ENCODE measurements at places on chromosomes 3 and 15.

DNA sequence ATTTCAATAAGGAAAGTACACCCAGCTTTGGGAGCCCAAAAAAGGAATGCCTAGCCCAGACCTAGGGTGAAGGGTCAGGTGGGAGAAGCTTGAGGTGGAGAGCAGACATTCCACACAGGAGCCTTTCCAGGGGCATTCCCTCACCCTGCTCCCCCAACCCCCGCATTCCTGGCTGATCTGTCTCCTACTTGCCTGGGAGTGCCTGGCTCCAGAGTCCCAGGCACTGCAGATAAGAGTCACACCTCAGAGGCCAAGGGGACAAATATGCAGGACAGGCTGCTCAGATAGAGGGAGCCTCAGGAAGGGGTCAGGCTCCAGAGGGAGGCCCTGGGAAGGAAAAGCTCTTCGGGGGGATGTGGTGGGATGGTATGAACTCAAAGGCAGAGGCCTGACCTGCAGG, 20.8 kb upstream of the HCN4 start:
- no peak for DNase-seq

DNA sequence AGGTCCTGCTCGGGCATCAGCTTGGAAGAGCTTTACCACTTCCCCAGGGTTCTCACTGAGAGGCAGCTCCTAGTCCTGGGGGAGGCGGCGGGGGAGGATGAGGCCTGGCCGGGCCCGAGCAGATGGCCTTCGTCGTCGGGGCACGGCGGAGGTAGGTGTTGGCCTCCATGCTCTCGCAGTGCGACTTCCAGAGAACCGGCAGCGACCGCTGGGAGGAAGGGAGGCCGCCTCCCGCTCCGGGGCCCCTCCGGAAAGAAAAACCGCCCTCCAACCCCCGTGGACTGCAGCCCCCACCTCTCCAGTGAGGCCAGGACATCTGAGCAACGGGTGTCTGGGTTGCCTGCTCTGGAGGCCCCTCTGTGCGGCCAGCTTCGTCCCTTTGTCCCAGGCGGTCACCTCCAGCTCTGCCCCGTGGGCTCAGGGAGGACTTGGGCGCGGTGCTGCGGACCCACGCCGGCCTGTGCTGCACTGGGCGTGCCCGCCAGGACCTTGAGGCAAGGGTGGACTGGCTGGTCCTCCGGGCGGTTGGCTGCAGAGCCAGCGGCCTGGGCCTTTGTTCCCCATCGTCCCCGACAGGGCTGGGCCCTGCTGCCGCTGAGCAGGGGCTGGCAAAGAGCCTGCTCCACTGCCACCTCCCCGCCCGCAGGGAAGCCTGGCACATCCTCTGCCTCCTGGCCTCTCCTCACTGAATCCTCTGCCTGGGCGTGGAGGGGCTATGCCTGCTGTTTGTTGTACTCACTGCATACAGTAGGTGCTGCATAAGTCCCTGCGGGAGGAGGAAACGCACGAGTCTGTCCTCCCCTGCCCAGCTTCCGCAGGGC, 13.6 kb upstream of the GP9 start:
- DNase-seq: no peak

- DNase-seq: no peak
Observed at GRCh38 chr3:39224288-39224687, 31.9 kb upstream of the XIRP1 start.

DNA sequence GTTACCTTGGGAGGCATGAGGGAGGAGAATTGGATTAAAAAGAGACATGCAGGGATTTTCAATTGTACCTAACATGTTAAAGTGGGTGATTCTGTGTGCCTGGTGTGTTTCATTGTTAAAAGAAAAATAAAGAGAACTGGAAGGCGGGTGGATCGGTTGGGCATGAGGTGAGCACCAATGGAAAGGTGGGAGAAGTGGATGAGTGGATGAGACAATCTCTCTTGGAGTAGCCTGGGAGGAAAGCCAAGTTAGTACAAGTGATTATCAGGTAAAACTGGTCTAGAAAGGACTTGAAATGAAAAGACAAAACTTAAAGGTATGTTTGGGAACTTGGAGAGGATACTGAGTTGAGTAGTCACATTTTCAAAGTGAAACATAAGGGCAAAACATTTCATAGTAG, 12.1 kb downstream of the VEPH1 start:
- DNase-seq: no peak

DNA sequence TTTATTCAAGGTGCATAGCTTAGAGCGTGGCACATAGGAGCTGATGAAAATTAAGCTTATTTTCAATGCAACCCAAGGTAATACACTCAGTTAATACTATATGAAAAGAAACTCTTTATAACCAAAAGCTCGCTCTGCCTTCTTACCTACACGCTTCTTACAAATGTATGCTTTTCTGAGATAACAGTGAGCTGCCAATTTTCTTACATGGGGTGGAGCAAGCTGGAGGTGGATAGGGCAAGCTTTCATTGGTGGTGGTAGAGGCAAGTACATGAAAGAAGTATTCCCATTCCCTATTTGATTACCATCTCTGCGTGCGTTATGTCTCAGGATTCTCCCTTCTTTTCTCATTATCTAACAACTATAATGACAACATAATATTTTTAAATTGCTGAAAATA, 8.9 kb downstream of the DZIP3 start:
- DNase-seq: no peak

DNA sequence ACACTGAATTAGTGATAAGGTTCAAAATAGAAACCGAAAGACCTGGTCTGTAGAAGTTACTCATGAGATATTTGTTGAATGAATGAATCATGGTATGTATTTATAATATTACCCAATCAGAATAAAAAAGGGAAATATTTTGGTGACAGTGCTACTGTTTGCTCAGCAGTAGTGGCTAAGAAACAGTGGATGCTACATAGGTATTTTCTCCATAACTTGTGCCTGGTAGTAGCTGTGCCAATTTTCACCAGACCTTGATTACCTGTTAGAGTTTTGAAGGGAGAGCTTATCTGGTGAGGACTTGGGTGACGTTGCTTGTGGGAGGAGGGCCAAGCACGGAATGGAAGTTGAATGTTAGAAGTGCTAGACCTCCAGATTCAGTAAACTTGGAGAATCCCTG, 14.3 kb downstream of the LIMD1 start:
- no peak for DNase-seq

GRCh38 chr3:17542591-17542990, 199.8 kb downstream of the TBC1D5 start:
- DNase-seq: no peak

- DNase-seq: no peak
Observed at GRCh38 chr15:31448635-31448979, 122.0 kb downstream of the KLF13 start.

DNA sequence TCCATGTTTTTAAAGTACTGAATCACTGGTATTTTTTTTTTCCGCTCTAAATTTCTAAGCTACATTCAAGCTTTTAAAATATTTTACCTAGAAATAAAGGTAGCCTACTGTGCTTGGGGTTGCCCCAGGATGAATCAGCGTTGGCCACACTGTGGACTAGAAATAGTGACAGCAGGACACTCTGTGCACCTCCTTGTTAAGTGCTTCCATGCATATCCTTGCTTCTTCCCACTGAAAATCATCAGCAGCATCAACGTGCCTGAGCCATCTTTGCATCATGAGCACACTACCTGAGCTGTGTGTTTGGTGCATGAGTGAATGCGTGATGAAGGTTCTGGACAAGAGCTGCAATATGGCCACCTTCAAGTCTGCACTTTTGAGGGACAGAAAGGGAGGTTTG, 142.0 kb upstream of the SLC2A2 start:
- DNase-seq: no peak

- DNase-seq: no peak
Observed at GRCh38 chr15:33091983-33092693, 102.4 kb downstream of the FMN1 start.

GRCh38 chr15:98266295-98266694, 305.8 kb downstream of the ARRDC4 start:
- DNase-seq: no peak

DNA sequence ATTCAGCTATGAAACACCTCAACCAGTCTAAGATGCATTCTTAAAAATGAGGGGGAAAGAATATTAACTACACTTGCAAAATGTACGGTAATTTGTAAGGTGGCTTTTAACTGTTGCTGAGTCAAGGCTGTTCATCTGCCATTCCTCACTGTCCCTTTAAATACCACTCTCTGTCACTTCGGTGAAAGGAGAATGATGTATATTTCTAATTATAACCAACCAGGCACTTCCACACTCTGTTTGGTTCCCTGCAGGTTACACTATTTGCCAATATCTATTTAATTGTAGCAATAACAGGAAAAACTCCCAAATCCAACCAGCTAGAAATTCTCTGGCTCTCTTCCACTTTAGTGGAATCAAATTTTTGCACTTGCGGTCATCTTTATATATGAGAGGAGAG, 70.5 kb upstream of the SLCO3A1 start:
- no peak for DNase-seq

- no peak for DNase-seq
Observed at GRCh38 chr3:21944251-21944650, 193.2 kb upstream of the ZNF385D start.

- DNase-seq: no peak
Observed at GRCh38 chr3:31895471-31895870, 85.6 kb downstream of the OSBPL10 start.

DNA sequence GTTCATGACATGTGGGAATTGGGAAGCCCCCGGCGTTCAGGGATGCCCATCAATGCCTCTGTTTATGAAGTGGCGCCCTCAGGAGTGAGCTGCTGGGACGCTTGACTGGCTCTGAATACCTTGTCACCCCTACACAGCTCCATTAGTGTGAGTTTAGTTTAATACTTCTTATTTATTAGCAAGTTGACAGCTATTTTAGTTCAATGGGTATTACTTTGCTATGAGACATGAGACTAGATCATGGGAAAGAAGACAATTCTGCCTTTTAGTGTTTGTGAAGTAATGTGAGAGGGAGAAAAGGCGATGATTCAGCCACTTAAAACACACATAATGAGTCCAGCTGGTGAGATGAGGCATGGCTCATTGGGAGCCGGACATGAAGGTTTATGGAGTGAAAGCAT, 678.5 kb downstream of the NR2F2 start:
- no peak for DNase-seq

- DNase-seq: no peak
Observed at GRCh38 chr15:54514601-54515000, 536.4 kb downstream of the UNC13C start.

DNA sequence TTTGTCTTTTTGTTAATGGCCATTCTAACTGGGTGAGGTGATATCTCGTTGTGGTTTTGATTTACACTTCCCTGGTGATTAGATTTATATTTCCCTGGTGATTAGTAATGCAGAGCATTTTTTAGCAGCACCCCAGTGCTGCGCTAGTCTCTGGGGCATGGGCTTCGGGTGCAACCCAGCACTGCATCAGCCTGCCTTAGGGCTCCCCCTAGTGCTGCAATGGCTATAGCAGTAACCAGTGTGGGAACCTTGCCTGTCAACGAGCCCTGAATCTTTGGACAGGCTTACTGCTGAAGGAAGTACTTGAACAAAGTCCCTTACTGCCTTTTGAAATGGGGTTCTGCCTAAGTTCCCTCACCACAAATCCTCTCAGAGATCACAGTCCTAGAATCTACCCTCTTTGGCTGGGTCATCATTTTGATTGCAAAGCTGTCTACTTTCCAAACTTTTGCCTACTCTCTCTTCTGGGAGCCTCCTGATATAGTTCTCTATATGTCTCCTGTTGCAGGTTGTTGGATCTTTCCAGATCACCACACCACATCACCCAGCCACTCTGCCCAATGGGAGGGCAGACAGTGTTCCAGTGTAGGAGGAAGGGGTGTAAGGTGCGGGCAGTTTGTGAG, 79.2 kb upstream of the CCNL1 start:
- DNase-seq: peak; percentile 89

DNA sequence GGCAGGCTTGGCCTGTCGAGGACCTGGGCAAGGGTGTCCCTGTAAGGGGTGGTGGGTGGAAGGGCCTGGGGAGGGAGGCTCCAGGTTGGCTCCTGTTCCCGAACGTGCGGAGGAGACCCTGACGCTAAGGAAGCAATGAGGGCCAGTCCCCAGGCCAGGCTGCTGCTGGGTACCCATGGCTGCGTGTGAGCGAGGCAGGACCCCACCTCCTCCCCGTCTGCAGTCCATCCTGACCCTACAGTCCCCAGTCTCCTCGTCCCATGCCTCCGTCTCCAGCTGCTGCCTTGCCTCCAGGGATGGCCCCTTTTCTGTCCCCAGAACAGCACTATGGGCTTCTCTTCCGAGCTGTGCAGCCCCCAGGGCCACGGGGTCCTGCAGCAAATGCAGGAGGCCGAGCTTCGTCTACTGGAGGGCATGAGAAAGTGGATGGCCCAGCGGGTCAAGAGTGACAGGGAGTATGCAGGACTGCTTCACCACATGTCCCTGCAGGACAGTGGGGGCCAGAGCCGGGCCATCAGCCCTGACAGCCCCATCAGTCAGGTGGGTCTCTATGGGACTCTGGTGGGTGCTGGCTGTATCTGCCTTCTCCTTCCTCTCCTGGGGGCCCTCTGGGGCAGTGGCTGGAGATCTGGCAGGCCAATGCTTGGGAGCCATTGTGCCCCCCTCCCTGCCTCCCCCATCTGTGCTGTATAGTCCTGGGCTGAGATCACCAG, 571 bp downstream of the FES start:
- DNase-seq: no peak

DNA sequence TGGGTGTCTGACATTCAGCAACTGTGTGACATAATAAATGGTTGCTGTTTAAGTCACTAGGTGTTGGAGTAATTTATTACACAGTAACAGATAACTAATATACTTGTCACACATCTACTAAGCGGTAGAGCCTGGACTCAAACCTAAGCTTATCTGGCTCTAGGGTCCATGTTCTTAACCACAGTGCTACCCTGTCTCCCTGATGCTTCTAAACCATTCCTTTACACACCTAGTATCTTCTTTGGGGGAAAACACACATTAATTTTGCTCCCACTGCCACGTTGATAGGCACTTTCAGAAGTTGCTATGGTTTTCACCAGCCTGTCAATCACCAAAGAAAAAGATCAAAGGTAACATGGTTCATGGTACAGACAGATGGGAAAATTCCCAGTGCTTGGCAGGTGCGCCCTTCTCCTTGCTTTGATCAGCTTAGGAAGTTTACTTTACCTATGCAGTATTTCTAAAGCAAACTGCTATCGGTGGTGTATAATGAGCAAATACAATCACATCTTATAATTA, 150.8 kb downstream of the PDZRN3 start:
- no peak for DNase-seq

- DNase-seq: no peak
Observed at GRCh38 chr3:16545413-16546185, 32.1 kb upstream of the RFTN1 start.

Measured in activated effector memory CD4-positive, alpha-beta T cell treated with anti-CD3 and anti-CD28 coated beads, Interleukin-2, amount 50 U/mL, for 16 hours (primary cell).